ENCODE measurements at places on chromosomes 13 and 19.

DNA sequence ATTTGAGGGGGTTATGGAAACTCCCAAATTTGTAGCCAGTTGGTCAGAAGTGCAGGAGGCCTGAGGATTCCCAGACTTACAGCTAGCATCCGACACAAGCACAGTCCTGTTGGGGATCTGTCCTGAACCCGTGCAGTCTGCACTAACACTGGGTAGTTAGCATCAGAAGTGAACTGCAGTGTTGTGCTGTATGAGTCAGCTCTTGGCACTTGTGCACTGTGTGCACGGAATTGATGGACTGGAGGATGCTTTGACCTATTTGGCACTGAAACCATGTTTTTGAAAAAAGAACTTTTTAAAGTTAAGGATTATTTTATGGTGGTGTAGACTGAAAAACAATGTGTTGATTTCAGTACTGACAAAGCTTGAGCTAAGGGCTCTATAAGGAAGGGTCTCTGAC, 279.0 kb downstream of the NHLRC3 start:
- peak; percentile 42 for DNase-seq

DNA sequence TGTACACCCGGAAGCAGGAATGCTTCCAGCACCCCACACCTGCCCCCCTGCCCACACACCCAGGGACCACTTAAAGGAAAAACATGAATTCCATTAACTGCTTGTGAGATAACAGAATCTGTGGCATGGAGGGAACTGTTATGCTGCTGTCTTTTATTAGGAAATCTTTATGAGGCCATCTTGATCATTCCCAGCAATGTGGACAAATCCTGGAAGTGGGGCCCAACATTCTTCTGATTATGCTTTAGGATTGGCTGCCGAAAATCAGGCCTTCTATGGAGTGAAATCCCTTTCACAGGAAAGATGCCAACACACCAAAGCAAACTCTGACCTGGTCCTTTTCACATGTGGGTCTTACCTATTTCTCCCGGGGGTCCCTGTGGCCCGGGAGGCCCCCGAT, 114.5 kb downstream of the COL4A1 start:
- DNase-seq: no peak

GRCh38 chr13:77351315-77351714, 24.4 kb upstream of the MYCBP2 start:
- DNase-seq: peak; percentile 82

DNA sequence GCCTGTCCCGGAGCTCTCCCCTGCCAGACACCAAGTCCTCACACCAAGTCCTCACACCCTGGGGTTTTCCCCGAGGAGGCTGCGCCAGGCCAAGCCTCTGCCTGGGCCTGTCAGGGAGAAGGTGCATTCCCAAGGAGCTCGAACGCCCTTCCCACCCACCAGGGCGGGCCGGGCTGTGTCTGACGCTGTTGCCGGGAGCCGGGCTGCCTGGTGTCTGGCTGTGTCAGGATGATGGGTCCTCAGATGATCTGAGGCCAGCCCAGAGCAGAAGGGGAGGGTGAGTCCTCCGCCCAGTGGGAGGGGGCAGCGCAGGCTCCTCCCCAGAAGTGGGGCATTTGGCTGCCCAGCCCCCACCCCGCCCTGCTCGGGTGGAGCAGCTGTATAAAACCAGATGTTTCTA, 2.3 kb upstream of the HAS1 start:
- peak; percentile 93 for DNase-seq

DNA sequence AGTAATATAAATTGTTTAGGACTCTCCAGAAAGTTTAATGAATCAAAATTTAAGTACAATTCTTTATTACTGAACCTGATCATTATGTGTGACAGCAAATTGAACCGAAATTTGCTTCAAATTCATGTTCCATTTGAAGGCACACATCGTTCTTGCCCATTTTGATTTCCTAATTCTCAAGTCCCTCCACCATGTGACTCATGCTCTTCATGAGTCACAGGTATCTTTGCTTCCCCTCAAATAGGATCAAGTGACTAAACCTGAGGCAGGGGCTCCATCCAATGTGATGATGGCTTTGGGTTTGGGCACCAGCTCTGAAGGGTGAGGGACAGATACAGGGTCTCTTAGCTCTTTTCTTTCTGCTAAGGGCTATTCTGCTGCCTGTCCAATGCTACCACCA, 86.1 kb downstream of the THSD1 start:
- no peak for DNase-seq

- DNase-seq: no peak
These were observed 20.4 kb upstream of the ZNF83 start for GRCh38 chr19:52658595-52658994.

DNA sequence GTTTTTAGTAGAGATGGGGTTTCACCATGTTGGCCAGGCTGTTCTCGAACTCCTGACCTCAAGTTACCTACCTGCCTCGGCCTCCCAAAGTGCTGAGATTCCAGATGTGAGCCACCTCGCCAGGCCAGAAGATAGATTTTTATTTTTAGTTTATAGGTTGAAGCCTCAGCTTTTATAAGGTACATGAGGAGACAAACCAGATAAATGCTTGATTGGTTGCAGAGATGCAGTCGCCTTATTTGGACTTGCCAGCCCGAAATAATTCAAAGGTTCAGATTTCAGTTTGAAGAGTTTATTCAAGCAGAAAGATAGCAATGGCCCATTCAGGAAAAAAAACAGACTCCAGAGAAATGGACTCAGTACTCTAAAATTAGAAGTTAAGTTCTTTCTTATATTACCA, 3.1 kb downstream of the ZNF69 start:
- DNase-seq: no peak

GRCh38 chr19:55620410-55621204, 3.8 kb downstream of the ZNF784 start:
- no peak for DNase-seq

DNA sequence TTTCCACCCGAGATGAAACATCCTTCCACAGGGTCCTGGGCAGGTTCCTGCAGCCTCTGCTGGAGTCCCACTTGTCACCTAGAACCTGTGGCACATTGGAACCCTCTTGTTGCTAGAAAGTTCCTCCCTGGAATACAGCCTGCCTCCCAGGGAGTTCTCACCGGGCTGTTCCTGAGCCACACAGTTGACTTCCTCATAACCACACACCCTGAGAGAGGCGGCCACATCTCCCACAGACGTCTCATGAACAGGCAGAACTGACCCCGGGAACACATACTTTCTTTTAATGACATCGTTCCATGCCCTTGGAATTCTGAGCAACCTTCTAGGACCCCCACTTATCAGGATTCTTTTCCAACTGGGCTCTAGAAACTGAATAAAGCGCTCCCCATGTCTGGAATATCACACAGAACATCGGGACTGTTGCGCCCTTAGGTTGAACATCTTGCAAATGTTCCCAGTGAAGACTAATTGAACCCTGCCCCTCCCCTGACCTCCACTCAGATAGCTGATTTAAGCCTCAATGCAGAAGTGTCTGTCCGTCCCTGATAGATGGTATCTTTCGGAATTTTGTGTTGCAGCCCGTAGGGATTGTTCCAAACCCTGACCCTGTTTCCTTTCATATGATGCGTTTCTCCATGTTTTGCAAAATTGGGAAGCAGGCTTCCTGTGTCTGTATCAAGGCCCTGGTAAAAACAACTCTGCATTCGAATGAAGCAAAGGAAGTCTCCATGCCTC, 91.1 kb downstream of the RAB20 start:
- DNase-seq: peak; percentile 28

GRCh38 chr19:44344255-44344654, 12.2 kb downstream of the ZNF112 start:
- DNase-seq: no peak

DNA sequence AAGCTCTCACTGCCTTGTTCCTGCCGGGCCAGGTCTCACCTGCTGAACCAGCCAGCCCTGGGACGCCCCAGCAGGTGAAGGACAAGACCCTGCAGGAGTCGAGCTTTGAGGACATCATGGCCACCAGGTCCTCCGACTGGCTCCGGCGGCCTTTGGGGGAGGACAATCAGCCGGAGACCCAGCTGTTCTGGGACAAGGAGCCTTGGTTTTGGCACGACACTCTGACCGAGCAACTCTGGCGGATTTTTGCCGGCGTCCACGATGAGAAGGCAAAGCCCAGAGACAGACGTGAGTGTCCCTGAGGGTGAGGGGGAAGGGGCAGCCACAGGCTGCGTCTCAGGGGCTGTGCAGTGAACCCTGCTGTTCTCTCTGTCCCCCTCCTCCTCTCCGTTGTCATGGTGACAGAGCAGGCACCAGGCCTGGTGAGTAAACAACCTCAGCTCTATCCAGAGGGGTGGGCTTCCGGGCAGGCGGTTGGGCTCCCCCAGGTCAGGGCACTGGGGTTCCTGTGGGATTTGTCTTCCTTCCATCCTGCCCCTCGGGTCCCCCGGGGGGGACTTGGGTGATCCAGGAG, 9.7 kb downstream of the TLE6 start:
- no peak for DNase-seq

GRCh38 chr19:23259961-23260360, 9.8 kb upstream of the ZNF724 start:
- DNase-seq: no peak

- DNase-seq: no peak
These were observed 327.0 kb upstream of the SLITRK5 start for GRCh38 chr13:87344176-87344575.

- no peak for DNase-seq
These were observed 48.8 kb upstream of the IRS2 start for GRCh38 chr13:109834973-109835720.

GRCh38 chr19:10830931-10831779, 4.9 kb downstream of the TMED1 start:
- DNase-seq: no peak

DNA sequence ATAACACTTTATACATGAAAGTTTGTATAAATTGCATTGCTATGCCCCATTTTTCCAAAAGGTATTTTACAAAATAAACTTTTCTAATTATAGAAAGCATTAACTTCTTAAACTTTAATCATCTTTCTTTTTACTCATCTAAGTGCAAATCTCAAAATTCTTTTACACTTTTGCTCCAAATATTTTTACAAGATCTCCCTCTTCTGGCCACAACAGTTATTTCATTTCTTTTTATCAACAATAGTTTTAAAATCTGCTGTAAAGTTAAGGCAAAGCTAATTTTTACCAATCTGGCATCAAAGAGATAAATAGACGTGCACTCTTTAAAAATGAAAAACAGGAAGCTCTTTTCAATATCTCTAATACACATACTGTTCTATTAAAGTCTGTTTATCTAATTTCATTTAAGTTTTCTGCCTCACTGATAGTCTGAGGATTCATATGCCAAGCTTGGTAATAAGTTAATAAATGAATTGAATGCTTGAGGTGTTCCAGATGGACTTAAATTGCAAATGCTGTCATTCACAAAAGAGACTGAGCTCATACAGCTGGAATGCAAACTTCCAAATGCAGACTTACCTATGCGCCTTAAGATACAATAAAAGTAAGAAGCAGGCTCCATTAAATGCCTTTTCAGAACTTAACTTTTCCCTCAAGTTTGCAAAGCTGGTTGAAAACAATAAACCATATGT, 583.0 kb upstream of the ATXN8OS start:
- DNase-seq: no peak

GRCh38 chr13:113091891-113092775, 13.5 kb upstream of the F7 start:
- no peak for DNase-seq

- DNase-seq: peak; percentile 33
These were observed 1558.5 kb downstream of the EFNB2 start for GRCh38 chr13:104976986-104977385.

- DNase-seq: no peak
These were observed 888 bp downstream of the NOTCH3 start for GRCh38 chr19:15199661-15200552.

DNA sequence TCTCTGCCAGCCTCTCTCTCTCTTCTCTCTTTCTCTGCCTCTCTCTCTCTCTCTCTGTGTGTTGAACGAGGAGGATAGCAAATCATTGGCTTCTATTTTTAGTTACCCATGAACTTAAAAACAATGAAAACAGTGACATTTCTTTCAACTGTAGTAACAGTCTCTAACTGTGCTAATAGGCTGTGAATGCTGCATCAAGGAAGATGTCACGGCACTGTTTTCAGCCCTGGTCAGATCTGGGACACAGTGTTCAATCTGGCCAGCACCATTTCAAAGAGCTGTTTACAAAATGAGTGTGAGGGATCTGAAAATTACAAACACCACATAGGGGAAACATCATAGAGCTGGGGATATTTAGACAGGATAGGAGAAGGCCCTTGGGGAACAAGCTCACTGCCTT, 717.0 kb downstream of the FGF9 start:
- no peak for DNase-seq

- no peak for DNase-seq
These were observed 29.0 kb downstream of the ARID3A start for GRCh38 chr19:954672-955494.

GRCh38 chr19:38617764-38618589, at the start of gene MAP4K1:
Gene MAP4K1, minus strand, starts transcription at chr19:38617953. Its CDS starts 58 bp downstream, at chr19:38617895.
- peak; percentile 3 for DNase-seq

DNA sequence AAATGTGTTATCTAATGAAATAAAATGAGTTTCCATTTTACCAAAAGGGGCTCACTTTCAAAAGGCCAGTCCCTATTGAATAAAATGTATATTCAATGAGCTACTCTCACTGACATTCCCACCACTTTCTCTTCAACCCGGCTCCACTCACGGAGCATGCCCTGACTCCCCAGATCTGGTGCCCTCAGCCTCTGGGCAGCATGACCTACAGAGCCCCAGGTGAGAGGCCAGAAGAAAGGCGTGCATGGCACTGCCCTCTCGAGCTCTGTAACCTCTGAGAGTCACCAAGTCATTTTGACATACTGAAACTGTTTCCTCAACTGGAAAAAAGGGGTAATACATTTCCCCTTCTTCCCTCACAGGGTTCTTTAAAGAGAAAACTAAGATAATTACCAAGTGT, 25.2 kb upstream of the SIAH3 start:
- DNase-seq: no peak

- no peak for DNase-seq
These were observed 314.7 kb downstream of the UQCRFS1 start for GRCh38 chr19:28898249-28898648.

- no peak for DNase-seq
These were observed 11.6 kb downstream of the NAPA start for GRCh38 chr19:47503130-47503825.

- no peak for DNase-seq
These were observed 62.8 kb downstream of the PEPD start for GRCh38 chr19:33458807-33459206.

DNA sequence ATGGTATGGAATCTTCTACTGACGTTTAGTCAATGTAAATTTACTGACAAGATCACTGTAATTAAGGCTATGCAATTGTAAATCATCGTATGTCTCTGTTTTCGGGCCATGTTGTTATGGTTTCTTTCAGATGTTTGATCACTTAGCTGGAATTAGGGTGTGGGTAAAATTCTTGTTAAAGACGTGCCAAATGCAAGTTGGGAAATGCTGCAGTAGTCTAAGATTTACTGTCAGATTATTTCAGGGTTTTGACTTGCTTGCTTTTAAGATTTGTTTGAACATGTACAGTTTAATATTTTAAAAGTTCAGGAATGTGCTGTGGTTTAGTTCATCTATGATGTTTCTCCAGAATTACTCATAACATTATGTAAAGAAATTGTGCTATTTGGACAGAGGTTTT, 10.8 kb downstream of the NDFIP2 start:
- no peak for DNase-seq

DNA sequence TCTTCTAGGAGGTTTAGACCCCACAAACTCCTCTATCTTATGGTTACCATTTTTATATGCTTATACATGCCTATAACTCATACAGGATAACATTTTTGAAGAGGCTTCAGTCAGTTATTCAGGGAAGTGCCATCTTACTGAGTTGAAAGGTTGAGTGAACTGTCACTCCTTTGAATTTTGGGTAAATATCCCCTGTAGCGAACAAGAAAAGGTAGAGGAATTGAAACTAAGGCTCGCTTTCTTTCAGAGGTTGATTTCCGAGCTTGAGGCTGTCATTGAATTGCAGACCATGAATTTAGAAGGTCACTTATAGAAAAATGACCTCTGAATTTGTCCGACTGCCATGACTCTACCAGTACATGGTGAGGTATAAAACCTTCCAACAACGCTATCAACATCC, 35.1 kb downstream of the MICU2 start:
- no peak for DNase-seq
